ENCODE measurements at places on chromosomes 16 and 17.

GRCh38 chr17:46157443-46158062, 35.7 kb downstream of the KANSL1 start:
- no peak for DNase-seq

- DNase-seq, result no peak
Observed at GRCh38 chr16:75264999-75265910, 13.8 kb upstream of the BCAR1 start.

DNA sequence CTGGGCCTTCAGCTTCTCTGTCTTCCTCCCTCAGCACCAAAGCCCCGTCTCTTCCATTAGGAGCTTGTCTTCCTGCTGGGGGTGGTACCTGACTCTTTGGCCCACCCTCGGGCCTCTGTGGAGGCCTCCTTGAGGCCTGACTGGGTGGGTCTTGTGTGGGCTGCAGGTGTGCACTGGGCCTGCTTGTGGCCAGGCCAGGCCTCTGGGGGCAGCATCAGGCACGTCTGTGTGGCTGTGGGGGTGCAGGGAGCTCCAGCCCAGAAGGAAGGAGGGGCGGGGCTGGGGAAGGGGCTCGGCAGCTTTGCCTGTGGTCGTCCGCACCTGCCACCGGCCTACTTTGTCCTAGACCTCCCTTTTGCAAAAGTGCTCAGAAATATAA, 7.0 kb downstream of the PIGQ start:
- no peak for DNase-seq

DNA sequence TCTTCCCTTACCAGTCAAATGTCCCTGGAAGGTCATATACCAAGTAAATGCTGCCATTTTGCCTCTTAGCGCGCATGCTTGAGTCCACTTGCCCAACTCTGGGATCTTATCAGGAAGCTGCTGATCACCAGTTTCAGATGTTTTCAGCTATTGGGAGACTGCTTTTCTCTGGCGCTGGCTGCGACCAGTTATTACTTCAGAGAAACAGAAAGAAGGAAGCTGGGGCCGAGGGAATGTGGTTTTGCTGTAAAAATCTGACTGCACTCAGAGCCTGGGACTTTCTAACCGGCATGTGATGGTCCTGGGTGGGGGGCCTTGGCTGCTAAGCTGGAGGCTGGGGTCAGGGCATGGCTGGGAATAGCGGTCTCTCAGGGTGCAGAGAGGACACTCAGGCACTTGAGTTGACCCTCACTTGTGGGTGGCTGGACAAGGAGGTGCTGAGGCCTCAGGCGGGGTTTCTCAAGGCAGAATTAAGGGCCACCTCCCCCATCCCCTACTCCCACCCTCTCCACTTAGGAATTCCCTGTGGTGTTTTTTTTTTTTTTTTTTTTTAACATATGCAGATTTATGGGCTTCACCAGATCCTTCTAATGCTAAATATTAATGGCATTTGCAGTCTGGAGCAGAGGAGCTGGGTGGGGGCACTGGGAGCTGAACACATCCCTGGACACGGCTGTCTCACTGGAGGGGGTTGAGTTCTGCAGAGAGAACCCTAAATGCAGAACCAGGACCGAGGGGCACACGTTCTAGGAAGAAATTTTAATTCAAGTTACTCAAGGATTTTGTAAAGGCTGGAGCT, 145.8 kb downstream of the CYLD start:
- no peak for DNase-seq

GRCh38 chr17:30000001-30000754, 58.7 kb downstream of the EFCAB5 start:
- no peak for DNase-seq

DNA sequence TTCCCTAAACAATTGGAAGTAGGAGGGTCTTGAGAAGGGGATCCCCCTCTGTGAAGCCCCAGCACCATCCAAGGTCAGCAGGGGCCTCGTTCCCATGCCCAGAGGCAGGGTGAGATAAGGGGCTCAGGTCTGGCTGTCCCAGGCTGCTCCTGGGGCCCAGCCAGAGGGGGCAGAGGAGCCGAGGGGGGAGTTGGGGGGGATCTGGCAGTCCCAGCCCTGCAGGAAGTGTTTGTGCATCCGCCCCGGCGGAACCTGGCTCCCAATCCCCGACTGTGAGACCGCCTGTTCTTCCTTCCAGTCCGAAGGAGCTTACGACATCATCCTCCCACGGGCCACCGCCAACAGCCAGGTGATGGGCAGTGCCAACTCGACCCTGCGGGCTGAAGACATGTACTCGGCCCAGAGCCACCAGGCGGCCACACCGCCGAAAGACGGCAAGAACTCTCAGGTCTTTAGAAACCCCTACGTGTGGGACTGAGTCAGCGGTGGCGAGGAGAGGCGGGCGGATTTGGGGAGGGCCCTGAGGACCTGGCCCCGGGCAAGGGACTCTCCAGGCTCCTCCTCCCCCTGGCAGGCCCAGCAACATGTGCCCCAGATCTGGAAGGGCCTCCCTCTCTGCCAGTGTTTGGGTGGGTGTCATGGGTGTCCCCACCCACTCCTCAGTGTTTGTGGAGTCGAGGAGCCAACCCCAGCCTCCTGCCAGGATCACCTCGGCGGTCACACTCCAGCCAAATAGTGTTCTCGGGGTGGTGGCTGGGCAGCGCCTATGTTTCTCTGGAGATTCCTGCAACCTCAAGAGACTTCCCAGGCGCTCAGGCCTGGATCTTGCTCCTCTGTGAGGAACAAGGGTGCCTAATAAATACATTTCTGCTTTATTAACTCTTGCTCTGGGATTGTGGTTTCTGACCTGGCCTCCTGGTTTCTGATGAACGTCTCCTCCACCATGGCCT, 14.9 kb downstream of the GPRC5C start:
- peak; percentile 77 for DNase-seq

GRCh38 chr16:7315813-7316212, 16.8 kb upstream of the RBFOX1 start:
- DNase-seq, result no peak

DNA sequence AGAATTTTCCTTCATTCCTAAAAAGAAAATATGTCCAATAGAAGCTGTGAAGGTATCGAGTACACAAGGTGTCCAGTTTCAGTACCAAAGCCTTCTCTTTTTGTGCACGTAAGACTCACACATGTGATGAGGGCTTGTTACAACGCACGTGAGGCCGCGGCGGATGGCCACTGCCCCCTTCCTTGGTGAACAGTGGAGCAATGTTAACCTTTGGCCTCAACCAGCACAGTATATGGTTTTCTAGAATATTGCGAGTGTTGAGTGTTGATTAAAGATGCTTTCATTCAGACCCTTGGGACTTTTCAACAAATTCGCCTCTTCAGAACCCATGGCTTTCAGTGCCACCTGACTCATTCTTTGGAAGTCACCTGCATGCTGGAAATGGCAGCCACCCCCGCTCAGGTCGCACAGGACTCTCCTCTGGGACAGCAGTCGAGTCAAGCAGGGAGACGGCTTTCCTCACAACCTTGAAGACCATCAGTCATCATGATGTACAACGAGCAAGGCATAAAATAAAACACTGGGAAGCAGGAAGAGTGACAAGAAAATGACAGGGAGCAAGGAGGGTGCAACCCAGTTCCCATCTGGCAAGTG, 14.5 kb downstream of the MAP1LC3B start:
- DNase-seq, result peak; percentile 11

DNA sequence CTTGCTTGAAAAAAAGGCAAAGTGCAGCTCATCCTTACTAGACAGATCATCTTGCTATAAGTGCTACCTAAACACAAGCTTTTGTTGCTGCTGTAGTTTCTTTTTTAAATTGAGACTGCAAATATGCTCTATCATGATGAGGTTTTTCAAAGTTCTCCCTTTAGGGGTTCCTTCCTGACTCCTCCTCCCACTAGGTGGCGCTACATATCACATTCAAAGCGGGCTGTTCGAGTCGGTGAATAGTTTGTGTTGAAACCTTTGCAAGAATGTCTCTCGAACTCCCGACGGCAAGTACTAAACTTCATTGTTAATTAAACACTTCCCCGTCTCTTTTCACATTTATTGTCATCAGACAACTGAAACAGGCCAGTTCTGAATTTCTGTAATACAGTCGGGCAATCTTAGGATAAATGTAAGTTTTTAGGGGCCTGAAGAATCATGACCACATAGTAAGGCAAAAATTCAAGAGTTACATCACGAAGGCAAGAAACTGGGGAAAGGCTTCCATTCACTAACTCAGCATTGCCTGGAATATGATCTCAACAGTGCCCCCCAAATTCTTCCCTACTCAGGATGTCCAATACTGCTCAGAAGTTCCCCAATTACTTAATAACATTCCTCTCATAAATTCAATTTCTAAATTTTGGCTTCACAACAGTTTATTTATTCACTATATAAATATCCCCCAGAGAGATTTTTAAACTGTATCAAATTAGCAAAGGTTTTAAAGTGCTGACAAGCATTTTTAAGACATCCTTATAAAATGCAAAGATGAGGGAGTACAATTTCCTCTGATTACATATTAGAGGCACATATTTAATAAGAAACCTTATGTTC, 6.7 kb downstream of the HS3ST3A1 start:
- peak; percentile 27 for DNase-seq

DNA sequence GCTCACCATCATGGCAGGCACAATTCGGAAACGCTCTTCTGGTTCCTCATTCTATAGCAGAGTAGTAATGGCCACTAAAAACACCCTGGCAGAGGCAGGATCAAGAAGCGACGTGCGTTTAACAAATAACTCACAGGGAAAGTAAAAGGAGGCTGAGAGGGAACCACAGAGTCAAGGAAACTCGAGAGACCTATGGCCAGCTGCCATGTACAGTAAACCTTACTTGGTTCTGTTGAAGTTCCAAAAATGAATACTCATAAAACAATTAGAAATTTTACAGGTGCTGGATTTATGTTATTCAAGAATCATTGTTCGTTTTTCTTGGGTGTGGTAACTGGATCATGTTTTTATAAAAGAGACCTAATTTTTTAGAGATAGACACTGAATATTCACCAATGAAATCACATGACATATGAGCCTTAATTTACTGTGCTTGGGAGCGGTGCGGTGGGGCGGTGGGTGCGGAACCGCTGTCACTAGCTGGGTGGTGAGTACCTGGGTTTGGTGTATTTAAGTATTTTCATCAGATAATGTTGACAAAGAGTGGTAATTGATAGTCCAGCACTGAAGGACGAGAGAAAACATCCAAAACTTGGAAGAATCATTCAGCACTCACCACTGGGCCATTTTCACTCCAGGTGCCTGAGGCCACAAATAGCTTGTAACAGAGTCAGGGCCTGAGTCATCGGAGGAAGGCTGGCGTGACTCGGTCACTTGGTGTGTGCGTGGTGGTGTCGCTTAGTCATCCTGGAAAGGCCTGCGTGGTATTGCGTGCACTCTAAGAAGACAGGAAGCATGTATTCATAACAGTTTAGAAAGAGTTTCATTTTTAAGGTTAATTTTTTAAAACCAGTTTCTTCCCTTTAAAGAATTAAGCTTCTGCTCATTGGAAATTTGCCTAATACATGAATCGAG, 135.4 kb upstream of the CHMP6 start:
- DNase-seq, result no peak

- DNase-seq, result no peak
Observed at GRCh38 chr17:80569924-80570323, 25.3 kb downstream of the RPTOR start.

DNA sequence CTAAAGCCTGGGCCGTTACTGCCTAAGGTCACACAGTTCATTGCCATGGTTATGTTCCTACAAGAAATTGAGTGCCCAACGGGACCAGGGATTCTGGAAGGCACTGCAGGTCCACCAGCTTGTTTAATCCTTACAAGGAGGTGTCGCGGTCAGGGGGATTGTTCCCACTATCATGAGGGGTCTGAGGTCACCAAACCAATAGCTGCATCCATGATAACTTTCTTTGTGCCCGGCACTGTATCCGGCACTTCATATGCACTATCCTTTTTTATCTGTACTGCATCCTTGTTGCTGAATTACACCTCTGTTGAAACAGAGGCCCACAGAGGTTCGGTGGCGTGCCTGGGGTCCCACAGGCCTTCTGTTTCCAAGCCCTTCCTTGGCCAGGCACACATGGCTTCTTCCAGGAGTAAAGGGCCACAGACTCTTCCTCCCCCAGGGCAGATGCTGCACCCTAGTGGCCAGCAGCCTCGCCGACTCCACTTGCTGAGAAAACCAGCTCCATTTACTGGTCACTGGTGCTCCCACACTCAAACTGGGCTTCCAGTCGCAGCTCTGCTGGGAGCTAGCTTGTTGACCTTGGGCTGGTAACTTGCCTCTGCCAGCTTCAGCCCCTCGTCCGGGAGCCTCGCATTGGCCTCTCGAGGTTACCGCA, 82.0 kb upstream of the PLCG2 start:
- DNase-seq, result peak; percentile 42

DNA sequence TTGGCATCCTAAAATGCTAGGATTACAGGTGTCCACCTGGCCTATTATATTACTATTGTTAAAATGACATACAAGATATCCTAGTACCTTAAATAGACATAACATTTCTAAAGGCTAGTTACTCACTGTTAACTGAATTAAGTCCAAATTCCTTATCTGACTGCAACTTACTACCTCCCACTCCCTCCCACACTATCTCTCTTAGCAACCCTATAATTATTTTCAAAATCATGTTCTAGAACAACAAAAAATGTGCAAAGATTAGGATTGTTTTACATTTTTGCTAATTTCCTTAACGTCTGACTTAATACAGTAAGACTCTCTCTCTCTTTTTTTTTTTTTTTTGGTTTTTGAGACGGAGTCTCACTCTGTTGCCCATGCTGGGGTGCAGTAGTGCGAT, 2.2 kb upstream of the ATF7IP2 start:
- DNase-seq, result no peak

DNA sequence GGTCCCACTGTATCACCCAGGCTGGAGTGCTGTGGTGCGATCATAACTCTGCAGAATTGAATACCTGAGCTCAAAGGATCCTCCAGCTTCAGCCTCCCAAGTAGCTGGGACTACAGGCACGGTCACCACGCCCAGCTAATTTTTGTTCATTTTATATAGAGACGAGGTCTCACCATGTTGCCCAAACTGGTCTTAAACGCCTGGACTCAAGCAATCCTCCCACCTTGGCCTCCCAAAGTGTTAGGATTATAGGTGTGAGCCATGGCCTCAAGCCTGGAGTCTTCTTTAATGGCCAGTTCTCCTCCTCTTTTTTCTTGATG, 484 bp downstream of the CD300LB start:
- DNase-seq, result no peak

DNA sequence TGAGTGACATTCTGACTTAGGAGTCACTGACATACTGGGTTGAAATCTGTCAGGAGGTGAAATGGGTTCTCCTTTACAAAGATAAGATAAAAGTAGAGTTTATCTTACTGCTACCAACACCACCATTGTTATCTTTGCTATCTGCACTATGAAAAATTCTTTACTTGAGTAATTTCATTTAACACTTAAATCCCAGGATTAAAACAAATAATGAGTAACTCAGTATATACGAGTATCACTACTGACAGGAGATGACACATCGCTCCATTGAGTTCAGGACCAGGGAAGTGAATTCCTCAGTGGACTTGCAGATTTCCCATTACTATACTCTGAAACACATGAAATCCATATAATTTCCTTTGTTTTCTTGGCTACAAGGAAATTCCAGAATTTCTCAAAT, 242.1 kb upstream of the NLRP1 start:
- no peak for DNase-seq

All from left ventricle myocardium inferior (tissue), 1 donor.